ENCODE measurements at places on chromosomes 7 and 10.
A peak's percentile ranks its signal among the peaks of the same experiment; 100 is the strongest.

DNA sequence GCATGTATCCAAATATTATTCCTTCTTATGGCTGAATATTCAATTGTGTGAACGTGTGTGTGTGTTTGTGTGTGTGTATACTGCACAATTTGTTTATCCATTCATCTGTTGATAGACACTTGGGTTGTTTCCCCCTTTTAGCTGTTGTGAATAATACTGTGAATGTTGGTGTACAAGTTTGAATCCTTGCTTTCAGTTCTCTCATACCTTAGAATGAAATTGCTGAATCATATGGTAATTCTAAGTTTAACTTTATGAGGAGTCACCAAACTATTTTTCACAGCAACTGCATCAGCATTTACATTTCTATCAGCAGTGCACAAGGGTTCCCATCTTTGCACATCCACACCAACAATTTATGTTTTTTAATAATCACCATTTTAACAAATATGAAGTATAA, 86.9 kb upstream of the GATAD1 start:
- no peak for DNase-seq

DNA sequence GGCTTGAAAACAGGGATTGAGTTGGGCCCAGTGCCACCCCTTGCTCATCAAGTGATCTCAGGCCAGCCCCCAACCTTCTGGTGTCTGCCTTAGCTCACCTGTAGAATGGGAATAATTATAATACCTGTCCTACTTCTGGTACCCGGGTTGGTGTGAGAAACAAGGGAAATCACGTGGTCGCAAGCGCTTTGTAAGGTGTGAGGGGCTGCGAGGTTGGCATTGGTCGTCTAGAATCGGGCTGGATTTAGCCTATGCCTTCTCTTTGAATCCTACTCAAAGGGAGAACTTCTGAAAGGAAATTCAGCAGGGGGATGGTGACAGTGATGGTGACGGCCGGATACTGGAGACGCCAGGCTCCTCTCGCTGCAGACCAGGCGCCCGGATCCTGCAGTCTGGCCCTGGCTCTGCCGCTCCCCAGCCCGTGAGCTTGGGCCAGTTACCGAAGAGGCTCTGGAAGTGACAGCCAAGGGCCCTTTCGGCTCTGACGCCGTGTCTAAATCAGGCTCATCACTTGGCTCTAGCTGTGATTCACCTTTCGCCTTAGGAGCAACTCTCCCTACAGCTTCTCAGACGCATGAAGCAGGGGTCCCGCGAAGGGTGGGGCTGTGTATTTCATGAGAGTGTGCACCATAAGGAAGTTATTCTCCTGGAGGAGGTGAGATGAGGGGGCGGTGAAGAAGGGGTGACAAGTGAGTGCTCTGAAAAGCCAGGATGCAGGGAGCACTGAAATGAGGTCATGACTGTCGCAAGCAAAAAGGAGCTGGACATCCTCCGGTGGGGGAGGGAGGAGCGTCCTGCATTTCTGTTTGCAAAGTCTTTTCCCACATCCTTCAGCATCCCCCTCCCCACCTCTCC, 4.0 kb upstream of the CREB5 start:
- DNase-seq: peak; percentile 50

- no peak for DNase-seq
Measured at GRCh38 chr7:130993671-130994365, 259.8 kb upstream of the KLF14 start.

DNA sequence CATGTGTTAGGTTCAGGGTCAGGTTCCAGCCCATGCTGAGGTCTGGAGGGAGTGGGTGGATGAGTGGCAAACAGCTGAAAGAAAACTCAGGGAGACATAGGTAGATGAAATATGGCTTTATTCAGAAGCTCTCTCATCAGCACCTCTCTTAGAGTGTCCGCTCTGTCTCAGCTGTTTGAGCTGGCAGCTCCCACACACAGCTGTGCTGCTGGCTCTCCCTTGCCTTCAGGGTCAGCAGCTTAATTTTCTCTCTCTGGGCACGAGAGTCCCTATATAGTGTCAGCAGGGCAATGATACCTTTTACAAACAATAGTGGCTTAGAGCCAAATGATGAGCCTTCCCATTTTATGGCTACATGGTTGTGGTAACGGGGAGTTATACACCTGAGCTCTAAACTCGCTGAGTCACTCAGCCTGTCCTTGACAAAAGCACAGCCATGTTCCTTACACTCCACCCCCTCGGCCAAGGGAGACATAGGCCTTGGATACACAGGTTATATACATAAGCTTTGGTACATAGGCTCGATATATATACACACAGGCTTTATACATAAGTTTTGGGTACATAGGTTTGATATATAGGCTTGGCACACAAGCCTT, 10.4 kb downstream of the RNF133 start:
- DNase-seq: no peak

GRCh38 chr7:143882020-143882603, 19.9 kb downstream of the TCAF1 start:
- DNase-seq: peak; percentile 85

- no peak for DNase-seq
Measured at GRCh38 chr10:14116021-14116420, 214.7 kb downstream of the FRMD4A start.

GRCh38 chr7:45033261-45033930, 33.4 kb downstream of the CCM2 start:
- no peak for DNase-seq

DNA sequence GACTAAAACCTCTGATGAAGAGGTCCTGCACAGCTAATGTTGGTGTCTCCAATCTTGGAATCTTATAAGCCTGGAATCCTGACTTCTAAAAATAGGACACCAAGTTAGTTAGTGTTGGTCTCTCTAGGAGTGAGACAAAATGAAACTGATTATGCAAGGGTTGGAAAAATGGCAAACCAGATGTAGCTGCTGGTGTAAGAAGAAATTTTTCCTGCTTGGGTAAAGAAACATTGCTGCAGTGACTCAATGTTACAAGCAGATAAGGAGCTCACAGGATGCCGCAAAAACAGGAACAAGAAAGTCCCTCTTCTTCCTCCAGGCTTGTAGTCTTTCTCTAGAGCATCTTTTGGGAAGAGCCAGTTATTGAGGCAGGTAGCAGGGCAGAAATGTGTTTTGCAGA, 449.0 kb downstream of the ETV1 start:
- no peak for DNase-seq

DNA sequence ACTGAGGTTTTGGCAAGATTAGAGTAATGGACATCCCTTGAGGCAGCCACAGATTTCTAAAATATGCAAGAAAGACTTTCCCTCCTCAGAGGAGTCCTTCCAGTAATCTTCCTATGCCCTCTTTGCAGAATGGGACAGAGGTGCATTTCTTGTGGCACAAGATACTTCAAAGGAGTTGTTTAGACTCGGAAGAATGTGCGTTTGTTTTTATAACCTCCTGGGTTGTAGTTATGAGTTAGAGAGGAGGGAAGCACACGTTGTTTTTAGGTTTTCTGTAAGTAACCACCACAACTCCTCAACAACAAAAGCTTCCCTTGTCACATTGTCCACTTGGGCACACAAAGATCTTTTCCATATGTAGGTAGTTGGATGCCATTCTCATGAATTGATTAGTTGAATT, 78.1 kb upstream of the GLI3 start:
- no peak for DNase-seq

- DNase-seq: no peak
Measured at GRCh38 chr7:47497367-47498096, 84.4 kb downstream of the TNS3 start.

GRCh38 chr10:11440250-11441150, 170.9 kb downstream of the USP6NL start:
- peak; percentile 77 for DNase-seq

DNA sequence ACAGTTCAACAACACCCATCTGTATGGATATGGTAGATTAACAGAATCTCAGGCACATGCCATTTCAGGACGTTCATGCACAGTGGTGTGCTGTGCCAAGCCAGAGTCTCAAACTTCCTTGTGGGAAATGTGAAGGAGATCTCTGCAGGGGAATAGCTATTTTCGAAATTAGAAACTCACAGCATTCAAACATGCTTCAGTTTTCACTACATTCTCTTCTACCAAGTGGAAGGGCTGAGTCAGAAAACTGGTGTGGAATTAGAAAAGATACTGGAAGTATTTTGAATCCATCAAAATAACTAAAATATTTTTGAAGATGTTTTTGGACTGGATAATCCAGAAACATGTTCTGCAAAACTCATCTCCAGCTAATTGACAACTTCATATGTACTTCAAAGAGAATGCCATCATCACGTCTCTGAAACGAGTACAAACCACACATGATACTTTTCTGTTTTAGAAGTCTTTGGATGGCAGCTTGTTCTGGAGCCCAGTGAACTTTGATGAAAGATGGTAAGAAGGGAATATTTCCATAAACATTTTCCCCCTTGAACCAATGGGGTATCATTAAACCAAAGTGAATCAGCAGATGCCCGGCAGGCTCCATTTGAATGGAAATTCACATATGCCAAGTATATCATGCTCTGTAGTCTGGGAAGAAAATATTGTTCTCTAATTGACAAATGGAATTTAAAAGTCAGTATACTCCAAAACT, 616.3 kb upstream of the IGFBP3 start:
- DNase-seq: no peak

DNA sequence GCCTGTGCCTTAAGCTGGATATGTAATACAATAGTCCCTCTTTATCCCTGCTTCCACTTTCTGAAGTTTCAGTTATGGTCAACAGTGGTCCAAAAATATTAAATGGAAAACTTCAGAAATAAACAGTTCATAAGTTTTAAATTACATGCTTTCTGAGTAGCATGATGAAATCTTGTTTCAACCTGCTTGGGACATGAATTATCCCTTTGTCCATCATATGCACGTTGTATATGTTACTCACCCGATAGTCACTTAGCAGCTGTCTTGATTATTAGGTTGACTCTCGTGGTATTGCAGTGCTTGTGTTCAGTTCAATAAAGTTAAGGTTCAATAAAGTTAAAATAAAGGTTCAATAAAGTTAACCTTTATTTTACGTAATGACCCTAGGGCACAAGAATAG, 25.5 kb downstream of the C1GALT1 start:
- DNase-seq: no peak

GRCh38 chr10:96890172-96890513, 58.0 kb downstream of the LCOR start:
- DNase-seq: no peak

- DNase-seq: no peak
Measured at GRCh38 chr10:79409038-79409725, 36.2 kb downstream of the ZCCHC24 start.

DNA sequence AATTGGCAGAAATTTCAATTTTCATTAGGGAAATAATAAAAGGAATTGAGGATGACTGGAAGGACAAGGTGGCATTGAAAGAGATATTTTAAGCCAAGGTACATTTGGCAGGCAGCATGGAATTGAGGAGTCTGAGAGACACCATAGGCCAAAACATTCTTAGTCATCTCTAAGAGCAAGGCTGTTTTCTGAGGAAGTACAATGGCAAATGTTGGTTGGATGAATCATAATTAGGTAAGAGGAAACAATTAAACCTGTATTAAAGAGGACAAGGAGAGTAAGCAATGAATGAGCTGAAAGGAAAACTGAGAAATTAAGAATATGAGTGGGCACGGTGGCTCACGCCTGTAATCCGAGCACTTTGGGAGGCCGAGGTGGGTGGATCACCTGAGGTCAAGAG, 86.3 kb downstream of the MRPL32 start:
- no peak for DNase-seq

- DNase-seq: no peak
Measured at GRCh38 chr7:158302274-158303070, 285.2 kb downstream of the PTPRN2 start.

DNA sequence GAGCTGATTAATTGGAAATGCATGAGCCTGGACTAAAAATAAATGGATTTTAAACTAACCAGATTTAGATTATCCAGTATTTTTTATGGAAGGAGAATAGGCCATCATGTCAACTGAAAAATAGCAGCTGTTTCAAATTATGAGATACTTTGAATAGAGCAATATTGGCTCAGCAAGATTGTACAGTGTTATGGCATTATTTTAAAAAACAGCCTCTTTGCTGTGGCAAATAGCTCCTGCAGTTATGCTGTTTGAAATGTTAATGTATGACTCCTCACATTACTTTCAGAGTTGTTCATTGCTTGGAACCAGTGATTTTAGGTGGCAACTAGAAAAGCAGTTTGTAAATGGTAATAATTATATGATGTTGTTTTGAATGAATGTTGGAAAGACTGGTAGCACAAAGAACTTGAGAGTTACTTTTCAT, 244.5 kb downstream of the KIAA1217 start:
- no peak for DNase-seq

DNA sequence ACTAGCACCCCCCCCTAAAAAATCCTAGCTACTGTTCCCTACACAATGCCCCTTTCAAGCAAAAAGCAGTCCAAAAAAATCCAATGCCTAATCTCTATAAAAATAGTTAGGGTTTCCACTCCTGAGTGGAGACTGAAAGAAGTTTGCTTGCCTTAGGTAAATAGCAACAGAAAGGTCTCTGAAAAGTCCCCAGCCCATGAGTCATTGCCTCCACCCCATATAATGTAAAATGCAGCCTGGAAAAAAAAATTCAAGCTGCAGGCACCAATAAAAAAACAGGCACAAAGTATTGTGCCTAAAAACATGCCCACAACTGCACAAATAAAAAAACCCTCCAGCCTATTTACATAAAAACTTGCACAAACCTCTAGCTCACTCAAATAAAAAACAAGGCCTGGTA, 47.5 kb downstream of the ZNF680 start:
- DNase-seq: no peak

DNA sequence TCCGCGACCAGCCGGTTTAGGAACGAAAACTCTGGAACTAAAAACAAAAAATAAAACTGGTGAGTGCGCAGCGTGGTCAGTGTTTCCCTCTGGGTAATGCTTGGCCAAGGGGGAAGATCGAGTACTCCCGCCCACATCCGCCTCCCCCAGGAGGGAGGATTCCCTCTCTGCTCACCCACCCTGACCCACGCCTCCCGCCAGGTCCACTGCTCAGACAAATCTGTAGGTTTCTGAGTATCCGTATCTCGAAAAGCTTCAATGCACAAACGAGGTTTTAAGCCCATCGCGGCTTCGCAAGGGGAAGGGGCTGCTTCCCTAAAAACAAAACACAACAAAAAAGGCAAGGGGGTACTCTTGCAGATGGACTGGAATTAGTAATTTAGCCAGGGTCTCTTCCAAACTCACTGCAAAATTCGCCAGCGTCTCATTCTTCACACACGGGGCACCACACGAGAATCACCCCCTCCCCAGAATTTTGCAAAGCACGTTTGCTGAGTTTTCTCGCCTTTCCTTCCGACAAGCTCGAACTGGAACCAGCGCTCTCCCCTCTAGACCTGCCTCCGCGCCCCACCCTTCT, 75.2 kb downstream of the INSIG1 start:
- DNase-seq: no peak
